ENCODE measurements at places on chromosomes 12 and 14. TPM values are rescaled to one million over a fixed set of nuclear protein-coding genes. Genes with fewer than 3 reads are reported as not detected.

The SUPT16H gene
- 149 TPM for total RNA-seq

The NPFF gene
- total RNA-seq = not detected

The CYP46A1 gene
- 0.46 TPM for total RNA-seq

The SERPINA6 gene
- not detected for total RNA-seq

The TAS2R19 gene
- total RNA-seq = 3.3 TPM

The MLF2 gene
- 393 TPM for total RNA-seq

The CLEC2D gene
- 19.3 TPM for total RNA-seq

The CBLN3 gene
- 2.4 TPM for total RNA-seq

DNA sequence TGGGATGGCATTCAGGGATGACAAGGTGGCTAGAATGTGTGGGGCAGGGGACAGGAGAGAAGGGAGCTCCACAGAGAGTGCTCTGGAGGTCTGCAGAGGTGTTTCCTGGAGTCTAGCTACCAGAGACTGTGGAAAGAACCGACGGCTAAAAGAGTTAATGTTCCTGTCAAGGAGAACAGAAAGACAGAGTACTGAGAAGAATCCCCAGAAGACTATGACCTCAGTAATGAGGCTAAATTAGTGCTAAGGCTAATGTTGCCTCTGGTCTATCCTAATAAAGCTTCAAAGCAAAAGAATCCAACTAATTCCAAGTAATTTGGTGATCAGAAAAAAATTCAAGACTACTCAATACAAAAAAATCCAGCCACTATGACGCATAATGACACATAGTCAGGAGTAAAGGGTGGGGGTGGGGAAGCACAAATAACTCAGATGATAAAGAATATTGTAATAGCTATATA, 44.7 kb downstream of the FERMT2 start:
- no peaks in the 10 kb centered on the region for H3K4me1 ChIP-seq
- H3K27me3 ChIP-seq = no peaks in the 10 kb centered on the region
- peaks cover 65% of the 10 kb centered on the region for H3K36me3 ChIP-seq
- H3K27ac ChIP-seq = no peak overlapping the region

GRCh38 chr12:115037830-115038229, 353.9 kb upstream of the TBX3 start:
- H3K27me3 ChIP-seq = peaks cover 19% of the 10 kb centered on the region
- no peak overlapping the region for H3K27ac ChIP-seq
- no peaks in the 10 kb centered on the region for H3K36me3 ChIP-seq
- H3K4me3 ChIP-seq = no peak overlapping the region
- no peak for DNase-seq

DNA sequence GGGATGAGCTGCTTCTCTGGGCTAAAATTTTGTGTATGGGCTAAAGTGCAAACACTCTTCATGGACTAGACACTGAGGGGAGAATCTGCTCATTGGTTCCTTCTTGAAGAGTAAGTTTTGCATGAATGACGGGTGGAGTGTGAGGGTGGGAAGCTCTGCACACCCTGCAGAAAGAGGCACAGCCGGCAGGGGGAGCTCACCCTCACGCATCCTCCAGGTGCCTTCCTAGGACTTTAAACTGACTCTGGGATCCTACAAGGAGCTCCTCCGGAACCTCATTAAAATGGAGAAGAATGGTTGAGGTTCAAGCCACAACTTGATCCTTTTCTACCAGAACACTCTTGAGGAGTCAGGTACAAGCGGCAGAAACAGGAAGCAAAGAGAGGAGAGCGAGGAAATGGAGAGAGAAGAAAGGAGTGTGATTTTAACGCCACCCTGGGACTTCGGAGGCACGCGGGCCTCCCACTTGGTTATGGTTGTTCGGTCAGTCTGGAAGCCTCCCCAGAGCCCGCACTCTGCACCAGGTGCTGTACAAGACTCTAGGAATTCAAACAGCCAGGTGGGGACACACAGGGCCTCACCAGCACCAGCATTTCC, 87.5 kb downstream of the SETD3 start:
- H3K36me3 ChIP-seq = peaks cover 23% of the 10 kb centered on the region
- no peak overlapping the region for H3K4me3 ChIP-seq
- DNase-seq = peak; percentile 86
- H3K27ac ChIP-seq = no peak overlapping the region
- H3K27me3 ChIP-seq = no peaks in the 10 kb centered on the region
- H3K4me1 ChIP-seq = no peaks in the 10 kb centered on the region

DNA sequence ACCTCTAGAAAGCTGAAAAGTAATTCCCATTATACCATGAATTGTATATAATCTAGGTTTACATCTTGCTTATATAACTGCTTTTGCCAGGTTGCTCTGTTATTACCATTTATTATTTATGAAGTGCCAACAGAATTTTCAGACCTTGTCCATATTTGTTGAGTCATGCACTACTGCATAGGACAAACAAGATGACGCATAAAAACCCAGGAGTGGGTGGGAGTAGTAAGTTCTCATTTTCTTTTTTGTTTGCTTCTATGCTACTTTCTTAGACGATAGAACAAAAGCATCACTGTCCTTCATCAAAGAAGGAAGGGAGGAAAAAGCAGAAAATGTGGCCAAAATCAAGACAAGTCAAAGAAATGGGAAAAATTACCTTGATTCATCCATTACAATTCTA, 119.0 kb upstream of the RASSF8 start:
- no peaks in the 10 kb centered on the region for H3K36me3 ChIP-seq
- no peak for DNase-seq
- H3K4me3 ChIP-seq = no peak overlapping the region
- H3K27me3 ChIP-seq = no peaks in the 10 kb centered on the region

DNA sequence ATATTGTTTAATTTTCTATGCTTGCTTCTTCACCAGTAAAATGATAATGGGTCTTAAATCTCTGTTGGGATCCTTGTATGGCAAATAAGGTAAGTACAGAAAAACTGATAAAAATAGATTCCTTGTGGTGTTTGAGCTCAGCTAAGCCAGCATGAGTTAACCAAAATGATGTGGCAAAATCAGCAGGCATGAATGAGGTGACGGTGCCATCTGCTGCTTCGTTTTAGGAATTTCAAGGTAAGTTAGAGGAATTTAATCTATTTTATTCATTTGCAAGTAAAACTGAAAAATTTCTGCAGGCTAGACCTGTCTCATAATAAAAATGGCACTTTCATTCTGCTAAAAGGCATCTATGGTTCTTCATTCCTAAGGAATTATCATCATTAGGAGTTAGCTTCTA, 10.0 kb upstream of the CLEC7A start:
- no peaks in the 10 kb centered on the region for H3K4me1 ChIP-seq
- DNase-seq = peak; percentile 76

DNA sequence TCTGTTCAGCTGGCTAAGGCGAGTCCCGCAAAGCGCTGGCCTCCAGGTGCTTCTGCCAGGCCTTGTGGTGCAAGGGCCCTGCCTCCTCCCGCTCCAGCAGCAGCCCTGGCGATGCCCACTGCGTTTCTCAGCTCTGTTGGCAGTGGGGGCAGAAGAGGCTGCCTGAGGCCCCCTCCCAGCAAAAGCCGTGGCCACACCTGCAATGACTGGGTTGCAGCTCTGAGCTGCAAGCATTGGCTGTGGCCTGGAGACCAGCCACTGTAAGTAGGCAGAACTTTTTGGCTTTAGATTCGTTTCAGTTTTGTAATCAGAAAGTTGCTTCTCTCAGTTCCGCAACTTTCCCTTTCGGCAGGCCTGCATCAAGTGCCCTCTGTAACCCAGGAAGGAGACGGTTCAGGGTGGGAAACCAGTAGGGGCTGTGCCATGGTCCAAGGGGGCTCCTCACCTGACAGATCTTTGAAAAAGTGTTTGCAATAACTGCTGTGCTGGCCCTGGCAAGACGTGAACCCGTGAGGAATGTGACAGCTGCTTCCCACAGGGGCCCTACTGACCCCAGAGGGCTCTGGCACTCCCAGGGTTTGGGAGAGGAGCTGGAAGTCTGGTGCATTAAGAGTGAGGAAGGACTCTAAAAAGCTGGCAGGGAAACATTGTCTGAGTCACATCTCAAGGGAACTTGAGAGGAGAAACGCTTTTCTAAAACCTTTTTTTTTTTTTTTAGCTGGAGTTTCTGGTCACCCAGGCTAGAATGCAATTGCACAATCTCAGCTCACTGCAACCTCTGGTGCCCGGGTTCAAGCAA, 54.5 kb upstream of the MAX start:
- no peak for DNase-seq
- no peaks in the 10 kb centered on the region for H3K27me3 ChIP-seq
- no peak overlapping the region for H3K4me3 ChIP-seq
- H3K4me1 ChIP-seq = no peaks in the 10 kb centered on the region
- H3K27ac ChIP-seq = no peak overlapping the region

DNA sequence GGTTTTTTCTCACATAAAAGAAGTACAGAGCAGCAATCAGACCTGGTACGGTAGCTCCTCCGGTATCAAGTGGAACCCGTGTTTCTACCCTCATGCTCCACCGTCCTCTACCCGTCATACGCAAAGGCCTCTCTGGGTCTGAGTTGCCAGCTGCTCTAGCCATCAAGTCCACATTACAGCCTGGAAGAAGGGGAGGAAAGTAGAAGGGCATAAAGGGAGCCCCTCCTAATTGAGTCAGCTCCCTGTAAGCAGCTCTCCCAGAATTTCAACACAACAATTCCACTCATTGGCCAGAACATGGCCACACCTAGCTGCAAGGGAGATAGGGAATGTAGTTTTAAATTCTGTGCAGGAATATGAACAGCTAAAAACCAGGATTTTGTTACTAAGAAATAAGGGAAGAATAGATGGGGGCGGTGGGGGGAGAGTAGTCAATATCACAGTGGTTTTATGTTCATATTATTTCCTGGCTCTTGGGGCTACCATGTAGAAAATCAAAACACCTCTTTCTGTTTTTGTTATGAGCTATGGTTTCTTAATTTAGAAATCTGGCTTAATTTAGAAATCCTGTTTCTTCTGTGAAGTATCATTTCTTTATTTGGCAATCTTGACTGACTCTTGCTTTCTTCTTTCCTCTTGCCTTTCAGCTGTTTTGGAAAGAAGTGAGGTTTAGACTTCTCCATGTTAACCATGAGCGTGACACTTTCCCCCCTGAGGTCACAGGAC, 103.9 kb downstream of the AKAP6 start:
- no peak overlapping the region for H3K4me3 ChIP-seq
- H3K27me3 ChIP-seq = peaks cover 15% of the 10 kb centered on the region
- DNase-seq = no peak
- peaks cover 15% of the 10 kb centered on the region for H3K4me1 ChIP-seq
- no peaks in the 10 kb centered on the region for H3K36me3 ChIP-seq
- no peak overlapping the region for H3K27ac ChIP-seq

DNA sequence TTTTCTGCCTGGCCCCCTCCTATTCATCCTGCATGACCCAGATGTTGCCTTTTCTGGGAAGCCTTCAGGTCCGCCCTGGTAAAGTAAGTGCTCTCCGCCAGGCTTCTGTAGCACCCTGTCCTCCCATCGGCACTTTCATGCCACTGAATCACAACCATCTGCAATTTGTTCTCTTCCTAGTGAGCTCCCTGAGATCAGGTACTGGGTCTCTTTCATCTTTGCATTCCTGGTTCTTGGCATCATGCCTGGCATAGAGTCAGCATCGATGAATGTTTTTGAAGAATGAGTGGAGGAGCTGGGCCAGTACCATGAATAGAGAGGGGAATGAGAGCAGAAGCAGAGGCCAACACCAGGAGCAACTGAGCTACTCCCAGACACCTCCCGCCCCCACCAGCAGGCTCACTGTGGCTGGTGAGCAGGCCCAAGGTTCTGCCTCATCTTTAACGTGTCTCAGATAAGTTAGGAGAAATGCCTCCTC, 13.1 kb downstream of the ZDHHC22 start:
- no peaks in the 10 kb centered on the region for H3K36me3 ChIP-seq
- peak; percentile 30 for DNase-seq
- H3K27me3 ChIP-seq = peaks cover 39% of the 10 kb centered on the region
- H3K27ac ChIP-seq = no peak overlapping the region
- no peak overlapping the region for H3K4me3 ChIP-seq

DNA sequence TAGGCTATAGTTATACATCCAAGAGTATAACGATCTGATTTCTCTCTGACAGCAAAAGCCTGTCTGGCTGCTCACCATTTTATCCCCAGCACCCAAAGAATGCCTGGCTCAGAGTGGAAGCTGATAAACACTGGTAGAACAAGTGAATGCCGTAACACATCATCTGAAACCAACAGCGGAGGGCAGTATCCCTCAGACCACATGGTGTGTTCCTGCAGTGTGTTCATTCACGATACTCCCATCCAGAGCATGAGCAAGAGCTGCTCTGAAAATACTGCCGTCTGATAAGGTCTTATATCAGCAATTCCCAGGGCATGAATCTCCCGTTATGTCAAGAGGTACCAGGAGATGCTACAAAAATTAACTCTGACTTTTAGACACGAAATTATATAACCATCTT, 95.9 kb downstream of the TTC7B start:
- H3K4me1 ChIP-seq = peaks cover 6% of the 10 kb centered on the region
- no peak for DNase-seq
- H3K27me3 ChIP-seq = no peaks in the 10 kb centered on the region
- no peaks in the 10 kb centered on the region for H3K36me3 ChIP-seq
- no peak overlapping the region for H3K27ac ChIP-seq
- no peak overlapping the region for H3K4me3 ChIP-seq

GRCh38 chr12:64018524-64018923, 174.0 kb downstream of the SRGAP1 start:
- no peaks in the 10 kb centered on the region for H3K27me3 ChIP-seq
- H3K4me3 ChIP-seq = no peak overlapping the region
- no peaks in the 10 kb centered on the region for H3K36me3 ChIP-seq
- no peak for DNase-seq
- peaks cover 3% of the 10 kb centered on the region for H3K4me1 ChIP-seq

DNA sequence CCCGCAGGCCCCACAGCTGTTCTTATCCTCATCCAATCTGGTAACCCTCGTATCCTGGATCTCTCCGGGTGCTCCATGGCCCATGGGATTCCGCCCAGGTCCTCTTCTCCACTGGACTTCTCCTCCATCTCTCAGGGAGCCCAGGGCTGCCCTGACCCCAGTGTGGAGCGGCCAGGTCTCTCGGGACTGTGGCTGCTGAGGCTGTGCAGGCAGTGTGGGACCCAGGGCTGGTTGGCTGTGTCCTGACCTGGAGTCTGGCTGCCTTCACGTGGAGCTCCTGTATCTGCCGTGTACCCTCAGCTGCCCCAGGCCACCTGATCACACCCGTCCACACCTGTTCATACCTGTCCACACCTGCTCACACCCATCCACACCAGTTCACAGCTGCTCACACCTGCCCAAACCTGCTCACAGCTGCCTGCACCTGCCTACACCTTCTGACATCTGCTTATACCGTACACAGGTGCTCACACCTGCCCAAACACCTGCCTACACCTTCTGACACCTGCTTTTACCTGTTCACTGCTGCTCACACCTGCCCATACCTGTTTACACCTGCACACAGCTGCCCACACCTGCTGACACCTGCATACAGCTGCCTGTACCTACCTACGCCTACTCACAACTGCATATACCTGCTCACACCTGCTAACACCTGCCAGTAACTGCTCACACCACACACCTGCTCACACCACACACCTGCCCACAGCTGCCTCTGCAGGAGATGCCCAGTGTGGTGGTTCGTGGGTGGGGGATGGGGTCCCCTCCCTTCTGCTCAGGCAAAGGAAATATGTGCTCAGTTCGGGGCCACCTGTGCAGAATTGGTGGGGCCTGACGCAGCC, 92.2 kb downstream of the GALNT9 start:
- no peak for DNase-seq
- no peaks in the 10 kb centered on the region for H3K36me3 ChIP-seq
- H3K4me3 ChIP-seq = no peak overlapping the region
- H3K27me3 ChIP-seq = peaks cover 6% of the 10 kb centered on the region
- H3K4me1 ChIP-seq = no peaks in the 10 kb centered on the region
